ENCODE measurements at places on chromosomes 16 and 17.

- DNase-seq, result no peak
Measured at GRCh38 chr17:21289902-21290571, 5.5 kb downstream of the MAP2K3 start.

DNA sequence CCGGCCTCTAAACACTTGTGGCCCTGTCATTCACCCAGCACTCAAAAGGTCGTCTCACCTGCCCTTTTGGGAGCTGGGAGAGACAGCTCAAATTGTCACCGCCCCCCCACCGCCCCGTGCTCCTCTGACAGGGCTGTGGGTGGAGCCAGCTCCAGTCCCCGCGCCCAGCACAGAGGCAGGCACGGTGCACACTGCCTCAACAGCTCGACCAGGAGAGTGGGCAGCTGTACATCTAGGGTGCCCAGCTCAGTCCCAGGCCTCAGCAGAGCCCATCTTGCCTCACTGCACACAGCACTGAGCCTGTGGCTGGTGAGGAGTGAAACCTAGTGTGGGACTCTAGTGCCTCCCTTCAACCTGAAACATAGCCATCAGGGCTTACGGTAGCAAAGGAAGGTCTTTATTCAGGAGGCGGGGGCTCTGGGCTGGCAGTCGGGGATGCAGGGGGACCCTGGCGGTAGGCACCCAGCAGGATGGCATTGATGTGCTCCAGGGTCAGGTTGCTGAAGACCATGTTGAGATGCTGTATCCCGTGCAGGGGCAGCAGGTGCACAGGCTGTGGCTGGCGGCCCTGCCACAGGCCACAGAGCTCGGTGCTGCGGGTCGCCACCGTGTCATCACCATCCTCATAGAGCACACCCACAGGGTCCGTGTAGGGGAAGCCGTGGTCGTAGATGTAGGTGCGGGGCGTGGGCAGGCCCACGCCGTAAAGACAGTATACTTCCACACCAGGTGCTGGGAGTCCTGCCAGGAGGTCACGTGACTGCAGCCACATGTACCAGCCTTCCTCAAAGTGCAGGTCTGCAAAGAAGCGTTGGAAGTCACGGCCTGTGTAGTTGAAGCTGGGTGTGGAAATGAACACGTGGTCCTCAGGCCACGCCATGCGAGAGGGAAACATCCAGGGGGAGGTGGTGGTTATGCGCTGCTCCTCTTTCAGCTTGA is 3.1 kb upstream of the PSMB10 start:
- DNase-seq, result no peak

DNA sequence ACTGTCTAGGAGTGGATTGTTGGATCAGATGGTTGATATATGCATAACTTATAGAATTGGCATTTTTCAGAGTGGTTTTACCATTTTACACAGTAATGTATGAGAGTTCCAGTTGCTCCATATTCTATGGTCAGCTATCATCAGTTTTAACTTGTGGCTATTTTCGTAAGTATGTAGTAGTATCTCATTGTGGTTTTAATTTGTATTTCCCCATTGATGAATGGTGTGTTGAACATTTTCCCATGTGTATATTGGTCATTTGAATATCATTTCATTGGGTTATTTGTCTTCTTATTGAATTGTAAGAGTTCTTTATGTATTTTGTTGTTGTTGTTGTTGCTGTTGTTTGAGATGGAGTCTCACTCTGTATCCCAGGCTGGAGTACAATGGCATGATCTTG is 6.2 kb downstream of the WNT9B start:
- DNase-seq, result no peak

GRCh38 chr16:10868596-10869469 is 8.2 kb upstream of the CIITA start:
- DNase-seq, result no peak

- no peak for DNase-seq
Measured at GRCh38 chr16:51615141-51615540, 464.1 kb upstream of the SALL1 start.

DNA sequence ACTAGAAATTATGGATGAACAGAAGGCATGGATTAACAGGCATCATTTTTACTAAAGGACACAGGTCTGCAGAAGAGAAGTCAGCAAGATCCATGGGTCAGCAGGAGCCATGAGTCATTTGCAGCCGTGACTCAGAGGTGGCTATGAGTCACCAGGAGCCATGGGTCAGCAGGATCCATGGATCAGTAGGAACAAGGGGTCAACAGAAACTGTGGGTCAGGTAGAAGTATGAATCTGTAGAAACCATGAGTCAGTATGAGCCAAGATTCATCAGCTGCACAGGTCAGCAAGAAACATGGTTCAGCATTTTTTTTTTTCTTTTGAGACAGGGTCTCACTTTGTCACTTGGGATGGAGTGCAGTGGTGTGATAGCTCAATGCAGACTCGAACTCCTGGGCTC is 58.2 kb upstream of the HS3ST4 start:
- no peak for DNase-seq

DNA sequence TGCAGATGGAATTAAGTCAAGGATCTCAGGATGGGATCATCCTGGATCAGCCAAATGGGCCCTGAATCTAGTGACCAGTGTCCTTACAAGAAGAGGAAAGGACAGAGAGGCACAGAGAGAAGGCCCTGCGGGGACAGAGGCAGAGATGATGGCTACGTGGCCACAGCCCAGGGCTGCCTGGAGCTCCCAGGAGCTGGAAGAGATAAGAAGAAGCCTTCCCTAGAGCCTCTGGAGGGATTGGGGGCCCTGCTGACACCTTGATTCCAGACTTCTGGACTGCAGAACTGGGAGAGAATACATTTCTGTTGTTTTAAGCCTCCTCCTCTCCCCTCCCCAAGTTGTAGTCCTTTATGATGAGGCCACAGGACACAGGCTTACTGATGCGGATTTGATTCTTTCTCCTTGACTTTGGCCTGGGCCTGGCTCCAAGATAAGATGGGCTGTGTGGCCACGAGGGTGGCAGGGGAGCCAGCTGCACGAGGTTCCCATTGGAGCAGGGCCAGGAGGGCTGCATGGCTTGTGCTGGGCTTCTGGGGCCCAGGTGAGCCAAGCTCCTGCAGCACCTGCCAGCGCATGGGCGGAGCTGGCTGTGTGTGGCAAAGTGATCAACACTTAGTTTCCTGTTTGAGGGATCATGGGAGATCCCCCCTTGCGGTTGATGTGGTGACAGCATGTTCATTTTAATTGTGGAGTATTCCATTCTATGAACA is 146.1 kb downstream of the IRF8 start:
- DNase-seq, result no peak

- no peak for DNase-seq
Measured at GRCh38 chr16:87044829-87045228, 272.4 kb downstream of the C16orf95 start.

DNA sequence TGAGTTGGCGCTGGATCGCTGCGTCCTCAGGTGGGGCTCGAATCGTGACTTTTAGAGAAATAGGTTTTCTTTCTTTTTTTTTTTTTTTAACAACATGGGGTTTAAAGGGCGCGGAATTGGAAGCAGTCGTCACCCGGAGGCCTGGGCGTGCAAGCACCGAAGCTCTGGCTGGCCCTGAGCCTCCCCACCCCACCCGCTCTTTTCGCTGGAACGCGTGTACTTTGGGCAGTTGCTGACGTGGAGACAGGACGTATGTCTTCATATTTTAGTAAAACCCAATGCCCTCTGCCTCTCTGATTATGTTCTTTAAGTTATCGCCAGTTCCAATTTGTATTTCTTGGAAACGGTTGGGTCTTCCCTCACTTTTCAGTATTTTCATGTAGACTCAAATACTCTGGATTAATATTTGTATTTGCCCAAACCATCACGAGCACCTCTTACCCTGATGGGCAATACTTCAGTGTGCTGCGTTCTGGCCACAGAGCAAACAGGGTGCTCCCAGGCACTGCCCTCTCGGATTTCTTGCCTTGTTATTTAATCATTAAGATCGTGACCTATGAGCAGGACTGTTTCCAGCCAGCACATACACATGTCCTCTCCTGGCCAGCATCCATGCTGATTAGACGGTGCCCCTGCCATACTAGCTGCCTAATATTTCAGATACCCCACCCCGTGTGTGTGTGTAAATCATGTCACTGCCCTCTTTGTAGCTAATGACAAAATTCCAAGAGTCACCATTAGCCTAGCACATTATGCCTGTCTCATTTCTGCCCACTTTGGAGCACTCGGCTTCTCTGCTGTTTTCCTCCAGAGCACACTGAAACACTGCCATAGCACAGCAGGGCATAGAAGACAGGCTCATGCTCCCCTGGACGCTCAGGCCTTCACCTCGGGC is 805 bp upstream of the C16orf95 start:
- no peak for DNase-seq

- no peak for DNase-seq
Measured at GRCh38 chr16:59326955-59327354, 592.8 kb upstream of the GOT2 start.

- no peak for DNase-seq
Measured at GRCh38 chr16:83769397-83770008, 38.3 kb upstream of the HSBP1 start.

DNA sequence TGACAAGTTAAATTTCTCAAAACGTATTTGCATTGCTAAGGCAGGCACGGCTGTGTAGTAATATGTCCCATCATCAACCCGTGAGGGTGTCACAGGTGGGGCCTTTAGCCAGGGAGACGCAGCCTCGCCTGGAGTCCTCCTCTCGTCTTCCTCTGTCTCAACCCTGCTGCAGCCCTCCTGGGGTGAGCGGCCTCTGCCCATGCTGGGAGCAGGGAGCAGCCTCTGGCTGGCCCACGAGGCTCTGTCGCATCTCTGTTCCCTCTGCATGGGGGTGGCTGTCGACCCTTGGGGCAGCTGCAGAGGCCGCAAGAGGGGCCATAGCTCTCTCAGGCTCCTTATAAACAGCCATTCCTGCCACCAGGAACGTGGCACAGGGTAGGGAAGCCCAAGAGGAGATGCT is 806 bp upstream of the SMIM5 start:
- no peak for DNase-seq

DNA sequence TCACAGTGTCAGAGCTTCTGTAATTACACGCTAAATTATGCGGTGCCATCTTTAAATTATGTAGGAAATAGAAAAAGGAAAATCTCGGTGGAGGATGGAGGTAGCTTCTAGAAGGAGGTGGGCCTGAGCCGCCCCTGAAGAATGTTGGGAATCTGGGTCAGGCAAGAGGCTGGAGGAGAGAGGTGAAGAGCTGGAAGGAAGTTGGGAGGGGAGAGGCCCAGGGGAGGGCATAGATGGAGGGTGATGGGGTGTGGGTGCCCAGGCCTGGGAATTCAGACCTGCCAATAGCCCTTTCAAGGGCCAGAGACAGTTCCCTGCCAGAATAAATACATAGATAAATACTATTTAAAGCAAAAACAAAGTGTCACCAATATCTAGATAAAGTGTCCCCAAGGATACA is 415.0 kb upstream of the HSBP1 start:
- no peak for DNase-seq

GRCh38 chr16:81560979-81561657 is 116.5 kb downstream of the CMIP start:
- no peak for DNase-seq

DNA sequence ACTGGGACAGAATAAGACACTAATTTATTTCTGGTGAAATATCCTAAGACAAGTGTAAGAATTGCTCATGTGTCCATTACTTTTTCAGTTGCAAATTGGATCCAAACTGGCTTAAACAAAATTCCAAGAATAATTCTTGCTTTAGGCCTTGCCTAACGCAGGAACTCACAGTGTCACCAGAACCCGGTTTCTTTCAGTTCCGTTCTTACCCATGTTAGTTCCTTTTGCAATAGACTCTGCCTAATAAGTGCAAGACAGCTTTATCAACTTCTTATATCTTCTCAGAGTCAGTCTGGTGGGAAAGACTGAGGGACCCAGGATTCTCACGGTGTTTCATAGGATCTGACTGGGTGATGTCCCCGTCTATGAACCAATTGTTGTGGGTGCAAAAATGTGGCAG is 24.7 kb downstream of the GDE1 start:
- no peak for DNase-seq

GRCh38 chr17:62866471-62866870 is 58.4 kb upstream of the MARCHF10 start:
- DNase-seq, result no peak

GRCh38 chr17:59487161-59487873 is 78.1 kb upstream of the DHX40 start:
- no peak for DNase-seq

- DNase-seq, result no peak
Measured at GRCh38 chr17:5396612-5397011, 22.9 kb downstream of the NUP88 start.

- no peak for DNase-seq
Measured at GRCh38 chr17:61097781-61098180, 301.9 kb upstream of the TBX2 start.

DNA sequence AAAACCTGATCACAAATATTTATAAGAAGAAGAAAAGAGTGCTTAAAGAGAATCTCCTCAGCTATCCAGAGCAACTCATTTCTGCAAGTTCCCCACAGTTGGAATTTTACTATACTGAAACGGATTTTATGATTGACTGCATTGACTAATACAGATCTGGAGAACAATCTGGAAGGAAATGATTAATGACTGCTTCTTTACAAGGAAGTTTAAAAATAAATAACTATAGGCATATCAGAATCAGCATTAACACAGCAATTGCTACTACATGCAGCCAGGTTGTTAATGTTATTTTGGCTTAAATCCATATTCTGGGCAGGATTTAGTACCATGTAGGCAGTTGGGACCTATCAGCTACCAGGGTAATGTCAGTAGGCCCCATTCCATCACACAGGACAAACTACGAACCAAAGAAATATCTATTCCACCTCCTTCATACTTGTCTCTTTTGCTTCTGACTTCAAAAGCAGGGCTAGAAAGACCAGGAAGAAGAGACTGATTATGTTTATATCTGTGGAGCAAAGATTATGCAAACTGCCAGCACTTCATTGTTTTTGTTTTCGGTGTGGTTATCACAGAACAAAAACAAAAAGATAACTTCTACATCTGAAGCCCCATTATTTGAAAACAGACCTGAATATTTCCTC is 3.9 kb downstream of the SKAP1 start:
- DNase-seq, result no peak

DNA sequence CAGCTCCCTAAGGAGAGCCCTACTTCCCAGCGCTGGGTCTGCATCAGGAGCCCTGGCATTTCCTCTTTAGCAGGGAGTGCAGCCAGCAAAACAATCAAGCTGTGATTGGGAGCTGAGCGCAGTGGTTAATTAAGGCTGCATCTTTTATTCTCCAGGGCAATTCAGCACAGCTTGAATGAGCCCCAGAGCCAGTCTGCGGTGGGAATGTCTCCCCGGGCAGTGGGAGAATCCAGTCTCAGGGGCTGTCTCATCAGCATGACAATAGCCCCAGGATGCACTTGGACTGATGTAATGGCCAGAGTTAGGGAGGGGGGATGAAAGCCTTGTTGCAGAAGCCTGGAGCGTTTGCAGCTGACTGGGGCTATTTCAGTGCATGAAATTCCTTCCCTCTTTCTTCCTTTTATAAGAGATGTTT is 292.6 kb upstream of the SOX9 start:
- no peak for DNase-seq

Measured in NCI-H526 treated with DMSO at 0.1 percent for 48 hours (cell line).